ENCODE measurements at places on chromosomes 5 and 9.
A peak's percentile ranks its signal among the peaks of the same experiment; 100 is the strongest.

DNA sequence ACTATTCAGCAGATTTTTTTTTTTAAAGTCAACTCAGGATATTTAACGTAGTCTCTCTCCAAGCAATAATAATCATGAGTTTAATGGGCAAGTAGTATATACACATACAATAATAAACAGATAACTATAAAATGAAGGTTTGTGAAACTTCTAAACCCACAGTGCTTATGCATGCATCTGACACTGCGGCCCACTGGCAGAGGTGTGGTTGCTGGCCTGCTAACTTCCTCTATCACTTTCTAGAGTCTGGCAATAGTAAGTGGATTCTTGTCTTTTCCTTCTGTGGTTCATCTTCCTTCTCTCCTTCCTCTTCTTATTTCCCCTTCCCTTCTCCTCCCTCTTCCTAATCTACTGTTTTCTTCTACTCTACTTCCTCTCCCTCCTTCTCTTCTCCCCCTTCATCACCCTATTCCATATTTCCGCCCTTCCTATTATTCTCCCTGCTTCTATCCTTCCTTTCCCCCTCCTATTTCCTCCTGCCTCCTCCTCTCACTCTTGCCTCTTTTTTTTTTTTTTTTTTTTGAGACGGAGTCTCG lies 18.6 kb upstream of the AGXT2 start:
- DNase-seq = no peak

GRCh38 chr5:59367791-59368394 lies 525.6 kb downstream of the PDE4D start:
- DNase-seq = peak; percentile 71

- DNase-seq = no peak
These were observed 29.0 kb downstream of the GPBP1 start for GRCh38 chr5:57202811-57203210.

- DNase-seq = no peak
These were observed 20.9 kb upstream of the PRUNE2 start for GRCh38 chr9:76926846-76927245.

DNA sequence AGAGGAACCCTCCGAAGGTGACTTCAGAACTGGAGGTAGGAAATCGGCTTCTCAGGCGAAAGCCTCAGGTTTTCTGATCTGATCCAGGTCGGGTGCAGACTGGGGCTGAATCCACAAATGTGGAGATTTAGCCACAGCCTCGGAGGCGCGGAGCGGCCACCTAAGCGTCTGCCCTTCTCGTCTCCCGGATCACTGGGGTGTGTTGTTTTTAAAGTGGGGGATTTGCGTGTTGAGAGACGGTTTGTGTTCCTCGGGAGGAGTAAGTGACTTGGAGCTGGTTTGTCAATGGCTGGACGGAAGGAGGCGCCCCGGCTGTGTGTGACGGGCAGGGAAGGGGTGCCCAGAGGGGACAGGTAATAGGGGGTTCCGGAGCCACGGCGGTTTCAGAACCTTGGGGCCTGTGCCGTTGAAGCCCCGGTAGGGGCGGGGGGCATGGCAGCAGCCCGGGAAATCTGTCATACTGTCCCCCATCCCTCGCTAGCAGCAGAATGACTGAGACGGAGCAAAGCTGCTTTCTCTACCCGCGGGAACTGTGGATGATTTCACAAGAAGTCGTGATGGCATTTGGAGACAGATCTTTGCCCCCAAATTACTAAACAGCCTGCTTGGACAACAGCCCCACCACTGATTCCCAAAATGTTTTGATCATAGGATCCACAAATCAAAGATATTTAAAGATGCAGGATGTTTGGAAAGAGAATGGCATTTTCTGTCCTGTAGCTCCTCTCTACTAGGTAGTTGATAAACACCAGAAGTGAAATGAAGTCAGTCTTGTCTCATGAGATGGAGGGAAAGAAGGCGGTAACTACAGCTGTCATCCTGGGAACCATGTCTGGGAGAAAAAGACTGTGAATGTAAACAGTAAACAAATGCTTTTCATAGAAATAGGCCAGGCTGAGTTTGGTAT lies 216.5 kb downstream of the PDZD2 start:
- DNase-seq = peak; percentile 3

All from adrenal gland (tissue), 19 donors.